ENCODE measurements at places on chromosomes 7 and 10. TPM values are rescaled to one million over a fixed set of nuclear protein-coding genes. Genes with fewer than 3 reads are reported as not detected.

The GTF2IRD1 gene
- total RNA-seq: 22.7 TPM

The GRID1 gene
- total RNA-seq: 1.2 TPM

The GPR26 gene
- not detected for total RNA-seq

The ATG9B gene
- total RNA-seq: not detected

The AGBL3 gene
- 3.6 TPM for total RNA-seq

Measured in Peyer's patch (tissue), 4 donors.